ENCODE measurements at places on chromosomes 1 and 21.

DNA sequence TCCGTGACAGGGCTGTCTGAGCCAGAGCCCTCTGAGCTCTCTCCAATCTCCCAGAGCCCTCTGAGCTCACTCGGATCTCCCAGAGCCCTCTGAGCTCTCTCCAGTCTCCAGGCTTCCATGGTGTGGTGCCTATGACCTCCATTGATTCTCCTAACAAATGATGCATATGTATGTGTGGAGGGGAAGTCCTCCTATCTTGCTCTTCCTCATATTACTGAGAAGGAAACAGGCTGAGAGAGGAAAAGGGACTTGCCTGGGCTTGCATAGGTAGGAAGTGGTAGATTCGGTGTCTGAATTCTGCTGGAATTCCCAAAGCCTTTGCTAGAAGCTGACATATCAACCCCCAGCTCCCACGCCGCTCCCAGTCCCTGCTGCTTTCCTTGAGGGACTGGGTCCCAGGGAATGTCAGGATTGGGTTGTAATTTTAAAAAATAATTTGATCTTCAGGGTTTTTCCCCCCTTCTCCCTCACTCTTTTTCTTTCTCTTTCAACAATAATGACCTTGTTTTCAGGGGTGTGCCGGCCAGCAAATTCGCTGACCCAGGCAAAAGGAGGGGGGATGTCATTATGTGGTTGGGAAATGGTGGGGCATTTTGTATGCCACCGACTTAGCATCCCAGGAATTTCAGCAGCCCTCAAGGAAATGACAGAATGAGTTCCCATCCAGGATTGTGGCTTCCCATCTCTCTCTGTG, 42.3 kb upstream of the RUNX3 start:
- no peak for DNase-seq

DNA sequence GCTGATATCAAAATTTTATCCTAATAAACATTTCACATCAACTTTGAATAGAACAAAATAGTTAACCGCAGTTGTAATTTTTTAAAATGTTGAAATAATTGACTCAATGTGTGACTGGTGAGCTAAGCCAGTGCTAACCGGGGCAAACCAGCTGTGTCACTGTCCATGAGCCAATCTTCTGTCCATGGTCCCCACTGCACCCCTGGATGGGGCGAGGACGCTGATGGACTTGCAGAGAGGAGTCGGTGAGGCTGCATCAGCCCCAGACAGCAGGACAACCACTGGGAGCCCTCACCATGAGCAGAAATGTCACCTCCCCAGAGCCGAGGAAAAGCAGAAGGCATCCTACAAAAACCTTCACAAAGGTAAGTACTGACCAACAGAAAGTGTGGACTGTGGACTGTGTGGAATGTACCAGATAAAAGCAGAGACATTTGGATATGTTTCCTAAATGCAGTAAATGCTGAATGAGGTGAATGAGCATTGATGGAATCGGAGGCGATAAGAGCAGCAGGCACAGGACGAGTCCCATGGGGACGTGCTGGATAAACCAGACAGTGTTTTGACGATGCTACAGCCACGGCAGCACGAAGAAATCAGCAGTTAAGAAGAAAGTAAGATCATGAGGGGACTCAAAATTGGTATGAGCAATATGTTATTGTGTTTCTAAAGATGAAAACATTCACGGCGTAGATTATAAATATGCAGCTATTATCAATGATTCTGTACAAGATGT, 115.0 kb upstream of the BACE2 start:
- no peak for DNase-seq

DNA sequence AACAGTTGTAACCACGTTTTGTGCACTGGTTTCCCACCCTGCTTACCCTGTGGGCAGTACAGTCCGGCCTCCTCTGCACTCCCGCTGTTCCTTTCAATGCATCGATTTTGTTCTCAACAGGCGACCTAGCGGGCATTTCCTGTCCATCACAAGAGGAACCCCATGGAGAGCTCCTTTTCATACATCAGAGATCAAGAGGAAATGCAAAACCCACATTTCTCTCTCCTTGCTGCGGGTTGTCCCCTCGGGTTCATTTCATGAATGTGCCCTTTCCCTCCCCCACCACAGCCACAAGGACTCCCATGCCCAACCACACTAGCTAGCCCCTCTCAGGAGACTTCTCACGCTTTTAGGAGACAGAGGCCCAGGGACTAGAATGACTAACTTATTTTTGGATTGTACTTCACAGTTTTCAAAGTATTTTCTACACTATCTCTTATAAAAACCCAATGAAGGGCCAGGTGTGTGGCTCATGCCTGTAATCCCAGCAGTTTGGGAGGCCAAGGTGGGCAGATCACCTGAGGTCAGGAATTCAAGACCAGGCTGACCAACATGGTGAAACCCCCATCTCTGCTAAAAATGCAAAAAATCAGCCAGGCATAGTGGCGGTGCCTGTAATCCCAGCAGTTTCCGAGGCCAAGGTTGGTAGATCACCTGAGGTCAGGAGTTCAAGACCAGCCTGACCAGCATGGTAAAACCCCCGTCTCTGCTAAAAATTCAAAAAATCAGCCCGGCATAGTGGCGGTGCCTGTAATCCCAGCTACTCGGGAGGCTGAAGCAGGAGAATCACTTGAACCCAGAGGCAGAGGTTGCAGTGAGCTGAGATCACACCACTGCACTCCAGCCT, 18.4 kb downstream of the ATP1A4 start:
- no peak for DNase-seq

- DNase-seq, result no peak
Measured at GRCh38 chr1:224420106-224420505, 14.5 kb downstream of the WDR26 start.

GRCh38 chr1:93223023-93223675, 42.6 kb downstream of the CCDC18 start:
- DNase-seq, result no peak

DNA sequence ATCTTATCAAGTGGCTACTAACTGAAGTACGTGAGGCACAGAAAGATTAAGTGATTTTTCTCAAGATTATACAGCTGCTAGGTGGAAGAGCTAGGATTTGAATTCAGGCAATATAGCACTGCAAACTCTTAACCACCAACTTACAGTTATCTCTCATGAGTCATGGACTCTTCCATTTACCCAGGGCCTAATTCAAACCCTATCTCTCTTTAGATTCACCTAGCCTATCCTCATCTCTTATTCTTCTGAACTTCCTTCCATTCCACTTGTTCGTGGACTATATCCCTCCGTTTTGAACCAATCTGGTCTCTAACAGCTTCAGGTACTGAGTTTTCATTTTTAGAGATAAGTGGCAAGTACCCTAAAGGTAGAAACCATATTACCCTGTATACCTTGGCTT, 92.8 kb upstream of the DMRTA2 start:
- DNase-seq, result no peak

DNA sequence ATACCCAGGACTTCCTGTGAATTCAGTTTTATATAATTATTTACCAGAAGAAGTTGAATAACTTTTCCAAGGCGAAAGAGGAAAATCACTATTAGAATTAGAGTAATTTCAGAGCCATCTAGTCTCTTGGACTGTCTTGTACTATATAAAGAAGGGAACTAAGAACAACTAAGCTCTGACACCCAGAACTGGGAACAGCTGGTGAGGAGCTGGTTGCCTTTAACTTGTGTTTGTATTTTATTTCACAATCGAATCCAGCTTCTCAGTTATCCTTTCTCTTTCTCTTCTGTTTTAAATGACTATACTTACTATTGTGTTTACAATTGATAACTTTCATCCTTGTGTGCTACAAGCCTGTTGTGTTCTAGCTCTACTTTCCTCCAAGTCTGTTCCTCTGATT, 8.4 kb downstream of the SNX27 start:
- no peak for DNase-seq

GRCh38 chr1:99579691-99580172, 66.2 kb upstream of the PALMD start:
- DNase-seq, result no peak

GRCh38 chr1:78079580-78079979, 33.8 kb downstream of the GIPC2 start:
- DNase-seq, result no peak

DNA sequence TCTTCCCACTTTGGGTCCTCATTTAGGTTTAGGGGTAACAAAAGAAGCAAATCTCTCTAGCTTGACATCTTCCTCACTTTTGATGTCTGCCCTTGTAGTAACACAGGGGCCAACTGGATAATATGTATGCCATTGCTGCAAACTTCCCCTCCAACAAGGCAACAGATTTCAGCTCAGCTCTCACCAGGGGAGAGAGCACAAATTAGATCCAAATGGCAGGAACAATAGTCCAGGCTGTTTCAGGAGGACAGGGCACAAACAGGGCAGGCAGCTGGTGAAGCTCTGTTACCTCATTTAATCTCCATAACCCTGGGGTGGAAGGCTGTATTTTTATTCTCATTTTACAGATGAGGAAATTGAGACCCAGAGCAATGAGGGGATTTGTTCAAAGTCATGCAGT, 4.3 kb upstream of the PIK3R3 start:
- DNase-seq, result no peak

All from activated T-helper 1 cell treated with anti-CD3 and anti-CD28 coated beads, Interleukin-2, amount 50 U/mL, for 16 hours (primary cell).